ENCODE measurements at places on chromosomes 3 and 15.

- no peak for DNase-seq
Observed at GRCh38 chr3:135887220-135887619, 78.3 kb upstream of the PPP2R3A start.

DNA sequence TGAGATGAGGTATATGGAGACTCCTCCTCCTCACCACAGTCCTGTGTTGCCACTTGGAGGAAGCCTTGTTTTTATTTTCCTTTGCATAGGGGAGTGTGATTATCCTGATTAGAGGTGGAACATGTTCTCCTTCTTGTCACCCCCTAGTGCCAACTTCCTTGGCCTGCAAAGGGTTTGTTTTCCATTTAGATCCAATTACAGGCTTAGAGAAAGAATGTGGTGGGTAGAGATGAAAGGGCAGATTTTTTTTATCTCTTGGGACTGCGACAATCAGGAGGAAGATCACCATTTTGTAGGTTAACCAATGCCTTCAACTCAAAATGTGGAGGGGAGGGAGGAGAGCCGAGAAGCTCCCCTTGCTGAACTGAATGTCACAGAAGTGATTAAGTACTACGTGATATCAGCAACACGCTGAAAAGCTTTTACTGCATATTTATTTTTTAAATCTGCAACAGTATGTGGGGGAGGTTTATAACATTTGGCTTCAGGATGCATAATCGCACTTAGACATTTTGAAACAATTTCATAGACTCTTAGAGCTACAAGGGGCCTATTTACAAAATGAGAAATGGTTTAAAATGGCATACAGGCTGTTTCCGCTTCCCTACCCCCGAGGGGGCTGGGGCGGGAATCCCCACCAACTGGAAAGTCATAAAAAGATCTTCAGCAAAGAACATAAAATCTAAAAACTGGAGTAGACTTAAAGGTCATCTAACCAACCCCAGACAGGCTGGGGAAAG, 2.4 kb downstream of the LMCD1 start:
- no peak for DNase-seq

- no peak for DNase-seq
Observed at GRCh38 chr3:133620066-133620784, 41.5 kb downstream of the TOPBP1 start.

GRCh38 chr15:77527164-77527778, 105.4 kb downstream of the LINGO1 start:
- DNase-seq, result no peak

DNA sequence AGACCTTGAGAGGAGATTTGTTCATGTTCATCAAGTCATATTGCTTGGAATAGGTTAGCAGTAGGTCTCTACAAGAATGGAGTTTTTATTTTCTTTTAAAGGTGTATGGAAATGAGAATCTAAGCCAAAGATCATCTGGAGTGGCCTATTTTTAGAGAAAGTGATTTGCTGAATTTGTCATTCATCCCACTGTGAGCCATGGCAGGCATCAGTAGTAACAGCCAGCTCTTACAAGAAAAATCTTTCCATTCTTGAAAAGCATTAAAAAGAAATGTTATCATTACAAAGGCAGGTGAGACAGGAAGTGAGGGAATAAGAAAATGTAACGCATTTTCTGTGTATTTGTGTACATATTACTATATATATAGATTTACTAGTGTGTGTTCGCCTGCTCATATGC, 29.6 kb downstream of the STAC start:
- DNase-seq, result no peak

DNA sequence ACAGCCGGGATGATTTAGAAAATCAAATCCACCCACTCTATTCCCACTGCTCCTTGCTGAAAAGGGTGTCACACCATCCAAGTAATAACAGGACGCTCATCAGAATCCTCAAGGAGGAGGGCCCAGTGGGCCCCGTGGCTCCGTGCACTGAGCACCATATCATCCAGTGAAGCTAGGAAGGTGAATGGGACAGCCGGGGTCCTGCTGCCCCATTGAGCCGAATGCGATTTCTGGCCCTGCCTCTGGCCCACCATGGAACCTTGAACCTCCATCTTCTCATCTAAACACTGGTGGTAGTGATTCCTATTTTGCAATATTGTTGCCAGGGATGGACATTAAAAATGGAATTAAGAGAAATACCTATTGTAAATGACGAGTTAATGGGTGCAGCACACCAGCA, 99.1 kb upstream of the SLC6A11 start:
- no peak for DNase-seq

DNA sequence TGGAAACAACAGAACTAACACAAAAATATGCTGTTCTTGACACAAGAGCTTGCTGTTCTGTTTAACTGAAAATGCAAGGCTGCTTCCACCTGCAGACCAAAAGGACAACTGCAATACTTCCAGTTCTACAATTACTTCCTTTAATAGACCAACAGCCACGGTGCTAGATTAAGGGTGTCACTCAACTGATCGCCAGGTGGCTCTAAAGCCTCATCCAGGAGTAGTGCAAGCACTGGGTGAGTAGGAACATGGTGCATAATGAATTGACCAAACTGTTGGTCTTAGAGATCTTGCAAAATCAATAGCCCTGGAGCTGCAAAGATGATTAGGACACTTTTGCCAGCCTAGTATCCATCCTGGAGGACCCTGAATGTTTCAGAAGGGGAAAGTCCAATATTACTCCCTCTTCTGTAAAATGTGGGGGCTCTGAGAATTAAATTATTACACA, 3.6 kb upstream of the CLDN16 start:
- no peak for DNase-seq

GRCh38 chr15:56732886-56733135, 498 bp downstream of the ZNF280D start:
- DNase-seq, result no peak
